Activated naive CD8-positive, alpha-beta T cell treated with anti-CD3 and anti-CD28 coated beads, Interleukin-2, amount 10 ng/mL, durations not matched to agents 7 days and 5 days (primary cell): ENCODE measurements at places on chromosomes 7 and 10. TPM values are rescaled to one million over a fixed set of nuclear protein-coding genes. Genes with fewer than 3 reads are reported as not detected.

UCN3 gene
- total RNA-seq, result not detected

VIPR2 gene
- total RNA-seq, result 0.99 TPM

DNA sequence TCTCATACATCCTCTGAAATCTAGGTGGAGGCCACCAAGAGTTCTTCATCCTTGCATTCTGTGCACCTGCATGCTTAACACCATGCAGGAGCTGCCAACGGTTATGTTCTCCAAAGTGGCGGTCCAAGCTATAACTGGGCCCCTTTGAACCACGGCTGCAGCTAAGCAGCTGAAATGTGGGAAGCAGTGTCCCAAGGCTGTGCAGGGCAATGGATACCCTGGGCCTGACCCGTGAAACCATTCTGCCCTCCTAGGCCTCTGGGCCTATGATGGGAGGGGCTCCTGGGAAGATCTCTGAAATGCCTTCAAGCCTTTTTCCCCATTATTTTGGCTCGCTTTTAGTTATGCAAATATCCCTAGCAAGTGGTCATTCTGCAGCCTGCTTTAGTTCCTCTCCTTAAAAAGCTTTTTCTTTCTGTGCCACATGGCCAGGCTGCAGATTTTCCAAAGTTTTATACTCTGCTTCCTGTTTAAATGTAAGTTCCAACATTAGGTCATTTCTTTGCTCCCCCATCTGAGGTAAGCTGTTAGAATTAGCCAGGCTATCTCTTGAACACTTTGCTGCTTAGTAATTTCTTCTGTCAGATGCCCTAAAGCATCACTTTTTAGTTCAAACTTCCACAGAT, 7.7 kb upstream of the GTPBP4 start:
- DNase-seq, result no peak

- no peak for DNase-seq
Measured at GRCh38 chr10:82390866-82391658, 516.1 kb downstream of the NRG3 start.

- DNase-seq, result peak; percentile 9
Measured at GRCh38 chr7:2729031-2729892, 41.3 kb downstream of the AMZ1 start.

DNA sequence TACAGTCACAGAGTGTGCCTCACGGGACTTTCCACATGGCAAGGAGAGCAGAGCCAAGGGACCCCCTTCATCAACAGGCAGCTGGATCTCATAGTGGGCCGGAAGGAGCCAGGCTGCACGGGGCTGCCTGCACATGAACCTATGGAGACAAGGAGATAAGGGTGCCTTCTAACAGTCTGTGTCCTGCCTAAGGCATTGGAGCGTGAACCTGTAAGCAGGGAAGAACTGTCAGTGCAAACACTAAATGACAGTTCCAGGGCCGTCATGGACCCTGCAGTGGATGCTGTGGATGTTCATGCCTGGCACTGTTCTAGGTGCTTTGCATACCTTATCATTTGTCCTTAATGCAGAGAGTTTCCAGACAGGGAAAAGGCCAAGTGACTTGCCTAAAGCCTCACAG, 85.9 kb downstream of the WIPF3 start:
- DNase-seq, result no peak

- no peak for DNase-seq
Measured at GRCh38 chr7:90749262-90749661, 153.1 kb downstream of the CDK14 start.

DNA sequence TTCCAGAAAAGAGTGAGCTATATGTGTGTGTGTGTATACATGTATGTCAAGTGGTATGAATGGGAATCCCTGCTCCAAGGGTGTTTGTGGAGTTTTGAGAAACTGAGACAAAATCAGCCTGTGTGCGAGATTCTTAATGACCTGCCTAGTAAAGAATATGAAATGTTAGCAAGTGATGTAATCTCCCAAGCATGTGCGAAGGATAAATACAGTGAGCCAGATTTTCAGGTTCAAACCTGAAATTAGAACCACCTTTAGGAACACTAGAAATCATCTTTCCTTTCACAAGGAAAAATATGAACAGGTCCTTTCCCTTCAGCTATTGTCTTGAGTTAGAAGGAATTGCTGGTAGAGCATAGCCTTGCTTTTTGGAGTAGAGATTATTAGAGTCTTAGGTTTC, 457.6 kb downstream of the LRMDA start:
- no peak for DNase-seq

GPR26 gene
- total RNA-seq, result not detected

- no peak for DNase-seq
Measured at GRCh38 chr10:23174074-23174976, 17.8 kb upstream of the PTF1A start.

GRCh38 chr7:88169717-88170320, 50.0 kb downstream of the SRI start:
- DNase-seq, result no peak

C7orf33 gene
- total RNA-seq, result not detected

GRCh38 chr7:123351516-123352505, 152.0 kb upstream of the SLC13A1 start:
- DNase-seq, result no peak

DNA sequence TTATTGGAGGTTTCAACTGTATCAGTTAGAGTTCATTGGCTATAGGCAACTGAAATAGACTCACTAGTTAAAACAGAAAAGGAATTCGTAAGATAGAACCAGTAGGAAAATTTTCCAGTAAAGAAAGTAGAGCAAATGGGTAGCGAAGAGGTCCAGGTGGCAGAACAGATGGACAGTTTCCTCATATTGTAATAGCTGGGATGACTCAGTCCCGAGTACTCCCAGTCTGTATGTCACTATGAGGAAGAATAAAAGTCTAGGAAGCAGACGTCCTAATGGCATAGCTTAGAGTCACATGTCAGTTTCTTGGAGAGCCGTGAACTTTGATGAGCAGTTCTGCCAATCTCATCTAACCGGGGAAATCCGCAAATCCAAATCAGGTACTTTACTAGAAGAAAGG, 95.3 kb downstream of the RNF32 start:
- no peak for DNase-seq

GRCh38 chr7:77903597-77903996, 105.0 kb downstream of the PHTF2 start:
- no peak for DNase-seq

- DNase-seq, result no peak
Measured at GRCh38 chr7:40393660-40394059, 258.9 kb downstream of the SUGCT start.

DNA sequence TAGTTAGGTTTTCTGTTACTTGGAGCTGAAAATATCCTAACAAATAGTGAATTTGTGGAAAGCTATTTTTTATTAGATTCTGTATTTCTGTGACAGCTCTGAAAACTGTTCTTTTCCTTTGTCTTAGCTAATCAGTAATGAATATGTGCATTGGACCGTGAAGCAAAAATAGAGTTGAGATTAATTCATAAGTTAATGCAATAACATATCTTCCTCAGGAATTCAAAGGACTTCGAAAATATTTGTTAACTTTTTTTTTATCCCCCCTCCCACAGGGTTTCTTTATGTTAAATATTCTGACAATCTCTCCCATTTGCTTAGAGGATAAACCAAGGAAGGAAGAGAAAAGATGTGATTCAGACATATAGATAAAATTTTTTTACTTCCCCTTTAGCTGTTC, 101.4 kb downstream of the PODXL start:
- no peak for DNase-seq

SFTPA1 gene
- total RNA-seq, result not detected

GRCh38 chr10:66627156-66627555, 298.7 kb upstream of the LRRTM3 start:
- DNase-seq, result no peak

PLPP4 gene
- total RNA-seq, result not detected

DNA sequence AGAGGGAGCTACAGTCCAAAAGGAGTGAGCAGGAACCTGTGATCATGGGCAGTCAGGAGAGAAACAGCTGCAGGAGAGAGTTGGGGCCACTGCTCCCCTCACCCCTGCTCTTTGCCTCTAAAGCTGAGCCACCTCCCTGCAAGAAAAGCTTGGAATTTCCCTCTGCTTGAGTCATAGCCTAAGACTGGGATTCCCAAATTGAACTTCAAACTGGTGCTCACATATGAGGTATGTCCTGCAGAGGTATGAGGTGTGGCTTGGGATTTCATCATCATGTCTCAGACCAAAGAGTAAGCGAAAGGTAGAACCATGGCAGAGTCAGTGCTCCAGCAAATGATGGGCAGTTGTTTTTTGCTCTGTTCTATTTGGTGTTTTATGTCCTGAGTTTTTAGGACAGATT, 237.1 kb upstream of the NRP1 start:
- DNase-seq, result no peak

PPP1R3C gene
- 0.11 TPM for total RNA-seq

FAM24B gene
- 19.1 TPM for total RNA-seq

SPDYE9 gene
- total RNA-seq, result not detected

GRCh38 chr10:29804025-29804852, 169.5 kb upstream of the SVIL start:
- no peak for DNase-seq

DNA sequence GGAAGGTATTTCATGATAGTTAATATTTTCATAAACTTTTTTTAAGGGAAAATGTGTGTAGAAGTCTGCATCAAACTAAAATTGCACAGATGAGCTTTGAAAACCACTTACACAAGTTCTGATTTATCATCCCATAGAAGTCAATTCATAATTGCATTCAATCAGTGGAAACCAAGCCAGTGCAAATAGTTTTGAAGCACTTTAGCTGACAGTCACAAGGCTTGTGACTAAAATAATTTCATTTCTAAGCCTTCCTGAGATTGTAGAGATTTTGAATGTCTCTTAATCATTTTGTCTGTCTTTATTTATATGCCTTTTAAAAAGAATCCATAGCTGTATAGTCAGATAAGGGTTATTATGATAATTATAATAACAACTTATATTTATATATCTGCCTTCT, 41.4 kb downstream of the EXOC4 start:
- DNase-seq, result no peak

- no peak for DNase-seq
Measured at GRCh38 chr10:42112331-42113157, 525.8 kb downstream of the ZNF33B start.

GRCh38 chr10:131093795-131094366, 217.6 kb downstream of the TCERG1L start:
- DNase-seq, result no peak

CAMK1D gene
- total RNA-seq, result 7.5 TPM

- no peak for DNase-seq
Measured at GRCh38 chr7:152365982-152366603, 69.7 kb downstream of the KMT2C start.

DNA sequence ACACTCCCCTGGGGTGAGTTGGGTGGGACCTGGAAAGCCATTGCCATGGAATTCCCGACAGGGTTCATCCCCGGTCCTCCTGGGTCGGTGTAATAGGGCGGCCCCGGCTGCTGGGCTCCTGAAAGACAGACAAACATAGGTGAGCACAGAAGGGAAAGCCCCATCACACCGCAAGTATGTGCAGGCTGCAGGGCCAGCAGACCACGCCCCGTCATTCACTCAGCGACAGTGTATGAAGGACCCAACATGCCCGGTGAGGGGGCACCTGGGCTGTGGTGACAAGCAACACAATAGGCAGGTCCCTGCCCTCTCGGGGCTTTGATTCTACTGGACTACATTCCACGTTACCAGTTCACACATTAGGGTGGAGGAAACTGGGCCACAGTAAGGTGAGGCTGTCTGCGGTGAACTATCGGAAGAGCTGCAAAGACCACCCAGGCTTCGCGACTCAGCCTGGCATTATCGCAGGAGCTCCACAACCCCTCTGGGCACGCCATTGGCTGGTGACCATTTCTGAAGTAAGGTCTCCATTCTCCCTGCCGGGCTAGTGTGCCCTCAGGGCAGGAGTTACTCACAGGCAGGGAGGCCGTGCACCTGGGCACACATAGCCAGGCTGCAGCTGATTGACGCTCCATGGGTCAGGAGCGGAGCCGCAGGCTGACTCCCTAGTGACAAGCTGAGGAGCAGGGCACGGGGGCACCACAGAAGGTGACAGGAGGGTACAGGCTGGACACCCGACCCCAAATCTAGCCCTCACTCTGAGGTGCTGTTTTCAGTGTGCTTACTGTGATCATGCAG, 99.2 kb downstream of the VOPP1 start:
- DNase-seq, result no peak

DNA sequence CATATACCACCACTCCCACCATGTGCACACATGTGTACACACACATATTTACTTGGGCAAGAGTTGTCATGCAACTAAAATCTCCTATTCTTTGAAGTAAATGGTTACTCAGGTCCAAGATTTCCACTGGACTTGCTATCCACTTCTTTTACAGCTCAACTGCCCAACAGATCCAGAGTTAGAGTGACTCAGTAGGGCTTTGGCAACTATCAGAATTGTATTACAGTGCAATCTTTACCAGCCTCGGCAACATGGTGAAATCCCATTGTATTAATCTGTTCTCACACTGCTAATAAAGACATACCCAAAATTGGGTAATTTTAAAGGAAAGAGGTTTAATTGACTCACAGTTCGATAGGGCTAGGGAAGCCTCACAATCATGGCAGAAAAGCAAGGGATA, 51.9 kb upstream of the ABLIM1 start:
- DNase-seq, result no peak

GRCh38 chr7:23261843-23262452, 15.4 kb downstream of the GPNMB start:
- peak; percentile 64 for DNase-seq

- no peak for DNase-seq
Measured at GRCh38 chr7:64736575-64736974, 57.7 kb upstream of the ZNF138 start.
